ENCODE measurements at places on chromosomes 16 and 17. TPM values are rescaled to one million over a fixed set of nuclear protein-coding genes. Genes with fewer than 3 reads are reported as not detected.

DNA sequence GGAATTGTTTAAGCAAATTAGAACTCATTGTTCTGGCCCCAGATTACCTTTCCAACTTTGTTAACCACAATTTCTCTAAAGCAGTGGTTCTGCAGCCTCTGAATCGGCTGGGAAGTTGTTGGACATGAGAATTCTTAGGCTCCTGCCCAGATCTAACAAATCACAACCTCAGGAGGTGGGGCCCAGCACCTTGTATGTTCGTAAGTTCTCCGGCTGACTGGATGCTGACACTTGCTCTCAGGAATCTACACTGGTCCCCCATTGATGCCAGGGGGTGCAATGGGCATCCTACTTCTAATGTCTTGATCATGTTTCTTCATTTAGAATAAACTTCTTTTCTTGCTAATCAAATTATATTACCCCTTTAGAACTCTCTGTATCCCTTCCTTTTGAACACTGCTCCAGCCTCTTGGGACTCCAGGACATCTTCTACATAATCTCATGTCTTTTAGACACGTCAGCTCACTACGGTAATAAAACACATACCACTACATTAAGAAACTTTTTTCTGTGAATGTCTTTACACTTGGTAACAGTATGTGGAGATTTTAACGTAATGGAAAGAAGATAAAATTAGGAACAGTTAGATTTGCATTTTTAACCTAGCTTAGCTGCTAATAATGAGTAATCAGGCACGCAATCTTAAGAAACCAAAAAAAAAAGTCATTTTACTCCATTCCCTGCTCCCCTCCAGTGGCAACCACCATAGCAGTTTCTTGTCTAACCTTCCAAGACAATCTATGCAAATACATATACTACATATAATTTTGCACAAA, 143.2 kb downstream of the ITFG1 start:
- DNase-seq, result no peak

GRCh38 chr17:17179371-17179827, 26.7 kb downstream of the PLD6 start:
- DNase-seq, result no peak

Gene KRTAP17-1
- total RNA-seq, result not detected

Gene MT1E
- total RNA-seq, result 103 TPM

Gene HOXB4
- 7.0 TPM for total RNA-seq
